ENCODE measurements at places on chromosomes 1 and 21. TPM values are rescaled to one million over a fixed set of nuclear protein-coding genes. Genes with fewer than 3 reads are reported as not detected.

GRCh38 chr21:25350056-25350455 is 257.2 kb downstream of the MRPL39 start:
- DNase-seq, result no peak

DNA sequence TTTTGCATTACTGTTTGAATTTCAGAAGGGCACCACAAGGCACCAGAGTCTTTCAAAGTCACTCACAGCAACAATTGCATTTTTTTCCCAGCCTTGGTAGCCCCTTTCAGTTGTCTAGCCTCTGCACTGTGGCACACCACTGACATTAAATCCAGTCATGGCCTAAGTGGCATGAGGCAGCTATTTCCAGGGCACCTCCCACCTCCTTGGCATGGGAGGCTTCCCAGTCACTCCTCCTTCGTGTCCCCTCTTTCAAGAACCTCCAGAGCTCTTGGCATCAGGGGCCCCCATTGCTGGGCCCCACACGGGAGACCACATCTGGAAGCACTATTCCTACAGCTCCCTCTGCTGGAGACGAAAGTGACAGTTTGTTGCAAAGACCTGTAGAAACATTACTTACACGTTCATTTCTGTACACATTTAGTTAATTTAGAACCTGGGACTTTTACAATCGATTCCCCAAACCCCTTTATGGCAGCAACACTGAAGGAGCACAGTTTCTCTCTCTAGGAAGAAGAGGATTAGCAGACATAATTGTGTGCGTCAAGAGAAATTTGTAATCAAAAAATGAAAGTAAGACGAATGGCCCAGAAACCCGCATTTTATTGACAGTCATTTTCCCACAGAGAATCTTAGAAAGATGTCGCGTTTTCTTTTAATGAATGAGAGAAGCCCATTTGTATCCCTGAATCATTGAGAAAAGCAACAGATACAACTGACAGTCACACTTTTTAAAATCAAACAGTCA is 5.7 kb upstream of the CHD5 start:
- DNase-seq, result no peak

DNA sequence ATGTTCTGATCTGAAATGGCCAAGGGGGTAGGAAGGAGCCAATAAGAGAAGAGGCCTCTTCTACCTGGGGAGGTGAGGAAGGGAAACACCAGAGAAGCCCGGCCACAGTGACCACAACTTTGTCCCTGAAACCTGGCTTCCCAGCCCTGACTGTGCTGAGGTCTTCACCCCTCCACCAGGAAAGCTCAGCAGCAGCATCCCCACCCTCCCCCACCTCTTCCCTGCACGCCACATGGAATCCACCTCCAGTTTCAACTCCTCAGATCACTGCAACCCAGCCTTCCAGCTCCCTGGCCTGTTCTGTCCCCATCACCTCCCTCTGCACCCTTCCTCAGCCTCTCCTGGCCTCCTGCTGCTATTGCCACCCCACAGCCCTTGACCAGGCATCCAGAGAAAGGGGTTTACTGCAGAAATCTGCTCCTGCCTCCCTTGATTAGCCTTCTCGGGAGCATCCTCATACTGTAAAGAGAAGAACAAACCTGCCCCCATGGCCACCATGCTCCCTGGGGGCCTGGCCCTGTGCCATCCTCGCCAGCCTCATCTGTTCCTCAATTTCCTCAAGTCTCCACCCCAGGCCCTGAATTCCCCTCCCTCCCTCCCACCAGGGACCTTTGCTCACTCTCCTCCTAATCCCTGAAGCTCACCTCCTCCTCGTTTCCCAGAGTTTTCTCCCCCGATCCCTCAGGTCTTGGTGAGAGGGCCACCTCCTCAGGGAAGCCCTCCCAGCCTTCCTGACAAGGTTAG is 450.9 kb downstream of the MATN1 start:
- no peak for DNase-seq

DNA sequence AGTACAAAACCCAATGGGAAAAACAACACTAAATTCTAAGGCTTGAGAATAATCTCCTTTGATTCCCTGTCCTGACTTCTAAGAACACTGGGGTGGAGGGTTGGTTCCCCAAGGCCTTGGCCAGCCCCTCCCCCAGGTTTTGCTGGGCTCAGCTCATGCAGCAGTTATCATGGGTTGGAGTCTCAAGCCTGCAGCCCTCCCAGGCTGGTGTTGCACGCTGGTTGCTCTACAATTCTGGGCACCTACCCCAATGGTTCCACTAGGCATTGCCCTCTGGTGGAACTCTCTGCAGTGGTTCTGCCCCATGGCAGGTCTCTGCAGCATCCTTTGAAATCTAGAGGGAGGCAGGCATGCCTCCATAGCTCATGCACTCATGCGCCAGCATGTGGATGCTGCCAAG is 184.4 kb upstream of the PALMD start:
- DNase-seq, result no peak

- DNase-seq, result no peak
Measured at GRCh38 chr1:152972196-152972886, 1.9 kb downstream of the SPRR4 start.

DNA sequence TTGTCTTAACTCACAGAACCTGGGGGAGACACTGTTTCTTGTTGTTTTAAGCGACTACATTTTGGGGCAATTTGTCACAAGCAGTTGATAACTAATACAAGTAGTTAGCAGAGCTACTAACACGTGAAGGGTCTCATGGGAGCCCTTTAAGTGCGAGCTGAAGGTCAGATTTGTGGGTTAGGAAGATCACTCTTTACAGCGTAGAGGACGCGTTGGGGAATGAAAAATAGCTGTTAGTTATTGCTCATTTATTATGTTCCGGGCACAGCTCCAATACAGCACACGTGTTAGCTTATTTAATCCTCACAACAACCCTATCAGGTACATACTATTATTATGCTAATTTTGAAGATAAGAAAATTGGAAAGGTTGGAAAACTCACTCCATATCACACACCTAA is 95.9 kb downstream of the ACTL8 start:
- DNase-seq, result no peak

- no peak for DNase-seq
Measured at GRCh38 chr1:213003256-213003655, 12.4 kb downstream of the ANGEL2 start.

- DNase-seq, result peak; percentile 28
Measured at GRCh38 chr1:205928317-205928716, 14.9 kb downstream of the SLC26A9 start.

DNA sequence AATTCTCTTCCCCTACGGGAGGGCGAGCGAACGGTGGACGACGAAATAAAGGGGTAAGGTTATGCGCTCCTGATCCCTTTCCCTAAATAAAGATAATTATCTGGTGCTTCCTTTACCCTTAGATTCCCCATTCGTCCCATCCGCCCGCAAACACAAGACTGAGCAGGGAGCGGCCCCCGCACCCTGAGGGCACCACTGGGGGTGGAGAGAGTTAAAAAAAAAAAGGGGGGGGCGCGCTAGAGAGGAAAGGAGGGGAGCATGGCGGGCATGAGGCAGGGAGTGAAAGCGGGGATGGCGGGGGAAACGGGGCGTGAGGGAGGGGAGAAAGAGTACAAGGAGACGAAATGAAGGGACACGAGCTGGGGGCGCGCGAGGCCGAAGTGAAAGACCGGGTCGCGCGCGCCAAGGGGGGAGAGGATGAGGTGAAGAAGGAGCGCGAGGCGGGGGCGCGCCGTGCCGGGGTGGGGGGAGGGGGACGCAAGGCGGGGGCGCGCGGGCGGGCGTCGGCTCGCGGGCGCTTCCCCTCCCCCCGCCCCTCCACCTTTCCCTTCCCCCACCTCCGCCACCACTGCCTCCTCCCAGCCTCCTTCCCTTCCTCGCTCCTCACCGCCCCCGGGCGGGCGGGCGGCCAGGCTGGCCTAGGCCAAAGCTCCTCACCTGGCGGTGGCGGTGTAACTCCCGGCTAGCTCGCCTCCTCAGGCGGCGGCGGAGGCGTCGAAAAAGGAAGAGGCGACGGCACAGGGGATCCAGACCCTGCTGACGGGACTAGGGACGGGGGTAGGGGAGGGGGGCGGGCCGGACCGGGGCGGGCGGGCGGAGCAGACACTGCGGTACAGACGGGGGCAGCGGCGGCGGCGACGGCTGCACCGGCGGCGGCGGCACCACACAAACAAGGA is 448 bp downstream of the GATAD2B start:
- DNase-seq, result peak; percentile 44

DNA sequence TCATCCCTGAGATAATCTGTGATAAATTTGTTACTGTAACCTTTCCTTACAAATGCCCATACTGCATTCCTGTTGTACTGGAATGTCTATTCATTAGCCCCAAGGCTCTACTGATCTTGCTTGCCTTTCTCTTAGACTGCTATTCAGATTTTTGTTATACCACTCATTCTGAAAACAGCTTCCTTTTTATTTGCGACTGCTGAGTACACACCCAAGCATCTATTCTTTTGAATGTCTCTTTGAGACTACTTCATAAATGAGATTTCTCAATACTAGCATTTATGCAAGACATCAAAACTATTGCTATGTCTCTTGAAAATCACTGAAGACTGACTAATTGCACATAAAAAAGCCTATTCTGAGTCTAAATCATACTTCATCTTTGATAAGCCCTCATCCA is 38.6 kb downstream of the DENND1B start:
- no peak for DNase-seq

- no peak for DNase-seq
Measured at GRCh38 chr1:98102345-98103030, 181.7 kb upstream of the DPYD start.

DNA sequence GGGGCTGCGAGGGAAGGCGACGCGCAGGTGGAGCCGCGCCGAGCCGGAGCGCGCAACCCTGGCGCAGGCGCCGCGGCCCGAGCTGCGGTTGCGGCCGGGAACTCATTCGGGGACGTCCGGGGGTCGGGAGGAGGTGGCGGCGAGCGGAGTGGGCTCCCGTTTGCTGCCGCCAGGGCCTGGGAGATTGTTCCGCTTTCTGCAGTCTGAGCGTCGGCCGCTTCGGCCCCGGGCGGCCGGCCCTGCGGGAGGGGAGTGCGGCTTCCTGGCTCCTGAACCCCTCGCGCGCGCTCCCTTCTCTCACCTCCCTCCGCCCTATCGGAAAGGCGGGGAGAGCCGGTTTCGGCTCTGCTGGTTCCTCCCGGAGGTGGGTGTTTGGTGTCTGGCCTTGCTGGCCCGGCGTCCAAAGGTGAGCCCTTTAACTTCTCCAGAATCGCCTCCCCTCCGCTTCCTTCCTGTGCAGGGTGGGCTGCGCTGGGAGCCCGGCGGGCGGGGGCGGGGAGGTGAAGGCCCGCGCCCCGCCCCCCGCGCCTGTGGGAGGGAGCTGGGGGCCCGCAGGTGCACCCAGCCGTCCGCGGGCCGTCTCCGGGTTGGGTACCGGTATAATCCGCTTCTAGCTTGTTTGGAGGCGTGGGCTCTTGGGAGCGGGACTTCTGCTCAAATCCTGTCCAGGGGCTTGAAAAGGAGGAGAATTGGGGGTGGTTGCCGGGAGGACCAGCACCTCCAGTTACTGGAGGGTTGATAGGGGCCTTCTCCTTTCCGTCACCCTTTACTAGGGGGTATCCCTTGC is 683 bp downstream of the LRRC8D start:
- DNase-seq, result peak; percentile 67

DNA sequence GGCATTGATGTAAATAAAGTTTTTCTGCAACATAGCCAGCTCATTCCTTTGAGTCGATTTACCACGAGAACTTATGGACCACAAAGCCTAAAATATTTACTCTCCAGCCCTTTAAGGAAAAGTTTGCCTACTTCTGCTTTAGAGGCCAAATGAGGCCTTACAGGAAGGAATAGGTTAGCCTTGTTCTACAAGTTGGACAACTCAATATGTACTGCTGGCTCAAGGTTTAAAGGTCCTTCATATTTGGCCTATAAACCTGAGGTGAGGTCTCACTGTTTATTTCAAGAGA is 144.5 kb upstream of the DNAH14 start:
- no peak for DNase-seq

The F5 gene
- 7.3 TPM for polyA plus RNA-seq

The RAB25 gene
- polyA plus RNA-seq, result 54.4 TPM

The GJA5 gene
- 22.6 TPM for polyA plus RNA-seq

The IRF6 gene
- 17.6 TPM for polyA plus RNA-seq

The KCNK1 gene
- 6.5 TPM for polyA plus RNA-seq
